ENCODE measurements at places on chromosomes 13 and 19.

DNA sequence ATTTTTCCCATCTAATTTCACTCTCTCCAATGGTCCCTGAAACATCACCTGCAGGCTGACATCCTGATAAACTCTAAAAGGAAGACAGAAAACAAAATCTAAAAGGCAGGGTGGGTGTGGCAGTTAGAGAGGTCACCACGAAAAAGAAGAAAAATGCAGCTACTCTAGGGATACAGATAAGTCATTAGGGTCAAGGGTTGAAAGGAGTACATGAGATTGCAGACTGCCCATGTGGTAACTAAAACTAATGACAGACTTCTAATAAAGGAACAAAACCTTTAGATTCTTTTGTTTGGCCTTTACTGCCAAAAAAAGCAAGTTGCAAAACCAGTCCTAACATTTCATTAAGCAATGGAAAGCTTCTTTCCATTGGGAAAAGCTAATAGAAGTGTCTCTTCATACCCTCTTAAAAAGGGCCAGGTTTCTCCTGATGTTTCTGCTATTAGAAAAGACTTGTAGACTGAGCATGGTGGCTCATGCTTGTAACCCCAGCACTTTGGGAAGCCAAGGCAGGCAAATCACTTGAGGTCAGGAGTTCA is 31.0 kb downstream of the THSD1 start:
- DNase-seq, result no peak

GRCh38 chr19:55086730-55087541 is 11.3 kb downstream of the EPS8L1 start:
- peak; percentile 66 for DNase-seq

DNA sequence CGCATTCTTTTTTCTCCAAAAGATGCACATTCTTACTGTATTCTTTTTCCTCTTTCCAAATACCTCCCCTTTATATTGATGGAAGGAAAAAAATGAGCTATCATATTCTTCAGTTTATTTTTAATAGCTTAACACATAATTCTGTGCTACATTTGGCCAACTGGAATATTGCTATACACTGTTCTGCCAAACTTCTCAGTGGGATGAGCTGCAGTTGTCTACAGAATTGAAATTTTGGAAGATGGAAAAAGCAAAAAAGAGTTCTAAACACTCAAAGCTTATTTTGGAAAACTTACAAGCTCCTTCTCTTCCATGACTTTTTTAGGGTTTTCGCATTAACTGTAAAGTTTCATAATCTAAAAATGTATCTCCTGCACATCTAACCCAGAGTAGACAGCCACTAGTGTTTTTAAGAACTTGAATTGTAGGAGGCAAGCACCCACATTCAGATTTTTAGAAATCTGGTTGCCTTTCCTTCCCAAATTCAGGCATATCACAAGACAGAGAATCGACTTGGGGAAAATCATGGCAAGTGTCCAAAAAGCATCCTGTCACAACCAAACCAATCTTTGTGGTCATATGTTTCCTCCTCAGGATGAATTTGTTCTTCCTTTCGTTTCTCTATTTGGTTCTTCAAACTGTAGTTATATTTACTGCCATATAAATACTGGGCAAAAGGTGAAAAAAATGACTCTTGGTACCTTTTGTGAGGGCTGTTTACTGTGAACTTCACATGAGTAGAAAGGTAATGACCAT is 111.4 kb upstream of the FRY start:
- no peak for DNase-seq

DNA sequence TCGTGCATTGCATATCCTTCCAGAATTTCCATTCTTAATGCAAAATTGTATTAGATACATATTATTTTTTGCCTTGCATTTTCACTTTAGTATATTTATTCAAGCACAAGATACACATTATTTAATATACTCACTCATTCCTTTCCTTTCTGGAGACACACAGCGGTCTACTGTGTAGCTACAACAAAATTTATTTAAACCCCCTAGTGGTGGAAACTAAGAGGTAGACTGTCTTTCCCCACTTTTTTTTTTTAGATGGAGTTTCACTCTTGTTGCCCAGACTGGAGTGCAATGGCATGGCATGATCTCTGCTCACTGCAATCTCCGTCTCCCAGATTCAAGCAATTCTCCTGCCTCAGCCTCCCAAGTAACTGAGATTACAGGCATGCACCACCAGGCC is 2040.3 kb upstream of the PCDH20 start:
- DNase-seq, result no peak

DNA sequence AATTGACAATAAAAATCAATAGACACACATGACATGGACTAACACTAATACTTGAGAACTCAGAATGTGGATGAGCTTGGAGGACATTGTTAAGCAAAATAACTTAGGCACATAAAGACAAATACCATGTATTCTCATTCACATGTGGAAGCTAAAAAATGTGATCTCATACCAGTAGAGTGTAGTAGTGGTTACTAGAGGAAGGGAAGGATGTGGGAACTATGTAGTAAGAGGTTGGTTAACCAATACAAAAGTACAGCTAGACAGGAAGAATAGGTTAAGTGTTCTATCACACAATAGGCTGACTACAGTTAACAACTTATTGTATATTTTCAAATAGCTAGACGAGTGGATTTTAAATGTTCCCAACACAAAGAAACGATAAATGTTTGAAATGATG is 415.8 kb upstream of the KLF12 start:
- DNase-seq, result no peak

- peak; percentile 42 for DNase-seq
Measured at GRCh38 chr19:54188215-54188871, 1.0 kb downstream of the MBOAT7 start.

DNA sequence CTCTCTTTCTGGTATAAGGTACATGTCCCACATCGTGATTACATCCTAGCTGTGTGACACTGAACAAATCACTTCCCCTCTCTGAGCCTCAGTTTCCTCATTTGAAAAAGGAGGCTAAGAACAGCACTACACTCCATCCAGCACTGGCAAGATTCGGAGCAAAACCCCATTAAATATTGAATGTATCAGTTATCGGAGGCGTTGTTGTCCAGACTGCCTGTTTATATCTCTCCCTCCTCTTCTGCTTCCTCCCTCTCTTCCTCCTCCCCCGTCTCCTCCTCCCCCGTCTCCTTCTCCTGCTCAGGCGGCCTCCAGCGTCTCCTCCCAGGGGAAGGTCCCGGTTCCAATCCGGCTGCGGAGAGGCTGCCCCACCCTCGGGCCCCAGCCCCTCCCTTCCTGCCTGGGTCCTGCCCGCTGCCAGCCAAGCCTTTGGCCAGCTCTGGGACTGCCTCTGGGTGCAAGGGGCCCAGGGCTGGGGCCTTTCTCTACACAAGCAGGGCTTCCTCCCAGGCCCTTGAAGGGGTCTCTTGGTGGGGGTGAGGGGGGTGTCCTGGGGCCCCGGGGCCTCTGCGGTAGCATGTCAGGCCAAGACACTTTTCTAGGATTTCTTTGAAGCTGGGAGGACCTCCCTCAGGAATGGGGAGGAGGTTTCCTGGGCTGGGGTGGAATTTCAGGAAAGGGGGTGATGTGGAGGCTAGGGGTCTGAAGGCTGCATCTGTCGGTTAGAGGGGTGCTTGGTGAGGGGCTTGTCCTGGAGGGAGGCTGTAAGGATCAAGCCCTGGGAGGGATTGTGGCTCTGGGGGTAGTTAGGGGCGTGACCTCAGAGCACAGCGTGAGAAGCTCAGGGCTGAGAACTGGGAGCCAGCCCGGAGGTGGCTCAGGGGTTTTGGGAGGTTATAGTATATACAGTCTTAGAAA is 1.9 kb downstream of the RRAS start:
- DNase-seq, result no peak

DNA sequence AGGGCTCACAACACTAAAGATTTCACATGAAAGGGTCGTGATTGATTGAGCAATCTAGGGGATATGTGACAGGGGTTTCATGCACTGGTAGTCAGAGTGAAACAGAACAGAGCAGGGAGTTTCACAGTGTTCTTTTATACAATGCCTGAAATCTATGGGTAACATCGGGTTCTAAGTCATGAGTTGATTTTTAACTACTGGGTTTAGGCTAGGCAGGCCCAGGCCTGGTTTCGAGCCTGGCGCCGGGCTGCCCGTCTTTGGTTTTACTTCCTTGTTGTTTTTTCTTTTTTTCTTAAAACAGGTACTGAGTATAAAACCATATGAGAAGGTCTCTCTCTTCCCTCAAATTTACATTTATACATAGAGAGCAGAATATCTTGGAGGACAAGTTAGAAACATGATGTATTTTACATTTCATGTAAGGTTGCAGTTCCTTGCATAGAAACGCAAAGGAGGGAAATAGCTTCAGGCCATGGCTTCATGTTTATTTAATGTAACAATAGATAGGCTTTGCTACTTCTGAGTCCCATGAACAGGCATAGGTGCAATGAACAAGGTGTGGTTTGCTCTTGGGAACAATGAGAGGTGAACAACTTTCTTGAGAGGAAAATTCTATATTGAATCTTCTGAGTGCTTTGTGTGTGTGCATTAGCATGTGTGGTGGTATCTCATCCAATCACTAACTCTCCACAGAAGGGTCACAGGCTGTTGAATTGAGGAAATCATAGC is 128.9 kb upstream of the RXFP2 start:
- no peak for DNase-seq

- no peak for DNase-seq
Measured at GRCh38 chr19:17999684-18000479, 8.1 kb upstream of the ARRDC2 start.

GRCh38 chr19:45172173-45172572 is 5.9 kb downstream of the TRAPPC6A start:
- DNase-seq, result no peak

- DNase-seq, result no peak
Measured at GRCh38 chr13:57030671-57031070, 110.0 kb upstream of the PRR20A start.

DNA sequence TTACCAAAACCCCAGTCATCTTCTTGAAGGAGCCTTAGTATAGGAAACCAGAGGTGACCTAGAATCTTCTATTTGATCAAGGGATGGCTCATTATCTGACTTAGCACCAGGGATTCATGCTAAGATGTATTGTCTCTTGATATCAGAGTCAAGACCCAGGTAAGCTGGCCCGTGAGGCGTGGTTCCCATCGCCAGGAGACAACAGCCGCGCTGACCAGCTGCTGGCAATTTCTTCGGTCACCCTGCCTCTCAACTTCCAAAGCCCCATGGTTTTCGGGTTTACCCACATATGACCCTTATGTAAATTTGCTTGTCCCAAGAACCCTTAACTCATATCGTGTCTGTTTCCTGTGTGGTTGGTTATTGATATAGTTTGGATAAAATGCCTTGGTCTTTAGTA is 77.7 kb upstream of the VSTM2B start:
- no peak for DNase-seq

GRCh38 chr13:110108348-110109139 is 198.4 kb downstream of the COL4A1 start:
- no peak for DNase-seq

DNA sequence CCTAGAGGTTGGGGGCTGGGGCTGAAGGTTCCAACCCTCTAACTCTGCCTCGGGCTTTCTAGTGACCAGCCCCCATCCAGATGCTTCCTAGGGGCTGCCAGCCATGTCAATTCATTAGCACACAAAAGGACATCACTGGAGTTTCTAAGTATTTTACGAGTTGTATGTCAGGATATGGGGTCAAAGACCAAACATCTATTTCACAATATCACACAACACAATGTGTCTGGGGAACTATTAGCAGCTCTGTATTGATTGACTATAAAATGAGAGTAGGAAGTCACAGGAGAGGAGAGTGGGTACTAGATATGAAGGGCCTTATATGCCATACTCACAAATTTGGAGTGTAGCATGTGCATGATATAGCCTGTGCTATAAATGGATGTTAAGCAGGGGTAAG is 42.1 kb downstream of the LPAR6 start:
- DNase-seq, result no peak

DNA sequence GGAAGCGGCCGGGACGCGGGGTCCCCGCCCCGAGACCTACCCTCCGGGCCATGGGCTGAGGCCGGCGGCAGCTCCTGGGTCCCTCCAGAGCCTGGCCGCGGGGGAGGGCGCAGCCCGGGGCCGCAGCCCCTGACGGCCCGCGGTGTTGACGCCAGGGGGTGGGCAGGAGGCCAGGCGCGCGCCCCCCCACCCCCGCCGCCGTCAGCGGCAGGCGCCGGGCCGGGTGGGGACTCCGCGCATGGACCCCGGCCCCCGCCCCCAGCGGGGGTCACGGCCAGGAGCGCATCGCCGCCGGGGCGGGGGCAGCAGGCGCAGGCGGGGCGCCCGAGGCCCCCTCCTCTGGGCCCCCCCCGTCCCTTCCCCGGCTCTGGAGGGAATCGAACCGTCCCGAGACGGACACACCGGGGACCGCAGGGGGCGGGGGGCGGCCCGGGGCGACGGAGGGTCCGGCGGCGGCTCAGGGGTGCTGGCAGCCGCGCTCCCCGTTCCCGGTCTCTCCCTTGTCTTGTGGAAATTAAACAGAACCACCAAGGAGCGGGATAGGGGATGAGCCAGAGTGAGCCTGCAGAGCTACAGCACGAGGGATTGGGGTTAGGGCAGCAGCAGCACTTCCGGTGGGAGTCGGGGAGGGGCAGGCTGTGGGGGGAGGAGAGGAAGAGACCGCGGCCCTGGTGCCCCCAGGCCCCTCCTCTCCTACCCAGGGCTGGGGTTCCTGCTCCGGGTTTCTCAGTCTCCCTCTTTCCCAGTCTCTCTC is at the start of gene MEIS3:
MEIS3 (minus strand) TSS at position 498 of the 754 bp plus-strand sequence; CDS start at position 52, 446 bp downstream.
- no peak for DNase-seq

GRCh38 chr13:46184277-46184699 is 2.3 kb upstream of the LCP1 start:
- peak; percentile 66 for DNase-seq

GRCh38 chr19:50450369-50451222 is 17.9 kb downstream of the MYBPC2 start:
- DNase-seq, result no peak

DNA sequence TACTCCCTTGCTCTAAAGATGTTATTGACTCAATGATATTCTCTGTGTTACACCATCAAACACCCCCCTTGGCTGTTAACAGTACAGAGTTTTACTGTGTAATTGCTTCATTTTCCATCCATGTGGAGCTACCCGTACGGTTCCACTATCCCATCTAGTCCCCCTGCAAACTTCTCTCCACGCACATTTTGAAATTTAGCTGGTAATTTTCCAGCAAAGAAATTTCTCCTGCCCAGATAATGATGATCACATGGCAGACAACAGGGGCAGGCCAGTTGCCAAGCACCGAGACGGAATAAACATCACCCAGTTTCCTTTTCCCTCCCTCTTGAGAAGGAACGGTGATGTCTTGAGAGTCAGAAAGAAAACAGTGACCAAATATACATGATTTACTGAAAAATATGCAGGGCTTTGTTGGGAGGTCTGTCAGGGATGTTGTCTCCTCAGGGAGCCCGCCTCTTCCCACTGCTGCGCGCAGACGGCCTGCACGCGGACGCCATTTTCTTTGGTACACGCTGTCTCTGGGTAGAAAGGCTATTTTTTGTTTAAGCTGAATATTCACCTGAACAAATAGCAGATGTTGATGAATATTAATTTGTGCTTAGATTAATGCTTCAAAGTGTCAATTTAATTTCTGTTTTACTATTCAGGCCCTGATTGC is 109.9 kb downstream of the OLFM4 start:
- DNase-seq, result no peak

GRCh38 chr19:49779731-49780555 is 13.1 kb downstream of the AP2A1 start:
- no peak for DNase-seq

- DNase-seq, result no peak
Measured at GRCh38 chr19:47141695-47142094, 11.1 kb downstream of the SAE1 start.
